WTC11 (cell line): ENCODE measurements at places on chromosomes 7 and 10. TPM values are rescaled to one million over a fixed set of nuclear protein-coding genes. Genes with fewer than 3 reads are reported as not detected.

GRCh38 chr10:12061124-12061523 lies 7.6 kb upstream of the DHTKD1 start:
- no peak for DNase-seq

- DNase-seq = no peak
Observed at GRCh38 chr7:151117565-151117964, 31.3 kb downstream of the AGAP3 start.

GRCh38 chr10:30816159-30816819 lies 186.7 kb upstream of the LYZL2 start:
- no peak for DNase-seq

- no peak for DNase-seq
Observed at GRCh38 chr7:139360948-139361307, 1.2 kb downstream of the LUC7L2 start.

DNA sequence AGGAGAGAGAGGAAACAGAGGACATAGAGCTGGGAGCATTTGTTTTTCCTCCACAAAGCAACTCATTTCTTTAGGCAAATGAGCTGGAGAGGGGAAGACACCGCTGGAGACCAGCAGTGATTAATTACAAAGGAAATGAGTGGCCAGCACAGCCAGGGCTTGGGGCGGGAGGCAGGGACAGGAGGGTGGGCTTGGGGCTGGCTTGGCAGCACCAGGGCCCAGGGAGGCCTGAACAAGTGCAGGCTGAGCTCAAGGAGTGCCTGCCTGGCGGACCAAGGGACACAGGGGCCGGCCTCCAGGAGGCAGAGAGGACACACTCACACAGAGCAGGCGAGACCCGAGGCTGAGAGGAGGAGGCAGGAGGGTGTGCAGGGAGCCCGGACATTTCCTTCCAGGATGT lies 149.0 kb upstream of the UNC5B start:
- DNase-seq = no peak

DNA sequence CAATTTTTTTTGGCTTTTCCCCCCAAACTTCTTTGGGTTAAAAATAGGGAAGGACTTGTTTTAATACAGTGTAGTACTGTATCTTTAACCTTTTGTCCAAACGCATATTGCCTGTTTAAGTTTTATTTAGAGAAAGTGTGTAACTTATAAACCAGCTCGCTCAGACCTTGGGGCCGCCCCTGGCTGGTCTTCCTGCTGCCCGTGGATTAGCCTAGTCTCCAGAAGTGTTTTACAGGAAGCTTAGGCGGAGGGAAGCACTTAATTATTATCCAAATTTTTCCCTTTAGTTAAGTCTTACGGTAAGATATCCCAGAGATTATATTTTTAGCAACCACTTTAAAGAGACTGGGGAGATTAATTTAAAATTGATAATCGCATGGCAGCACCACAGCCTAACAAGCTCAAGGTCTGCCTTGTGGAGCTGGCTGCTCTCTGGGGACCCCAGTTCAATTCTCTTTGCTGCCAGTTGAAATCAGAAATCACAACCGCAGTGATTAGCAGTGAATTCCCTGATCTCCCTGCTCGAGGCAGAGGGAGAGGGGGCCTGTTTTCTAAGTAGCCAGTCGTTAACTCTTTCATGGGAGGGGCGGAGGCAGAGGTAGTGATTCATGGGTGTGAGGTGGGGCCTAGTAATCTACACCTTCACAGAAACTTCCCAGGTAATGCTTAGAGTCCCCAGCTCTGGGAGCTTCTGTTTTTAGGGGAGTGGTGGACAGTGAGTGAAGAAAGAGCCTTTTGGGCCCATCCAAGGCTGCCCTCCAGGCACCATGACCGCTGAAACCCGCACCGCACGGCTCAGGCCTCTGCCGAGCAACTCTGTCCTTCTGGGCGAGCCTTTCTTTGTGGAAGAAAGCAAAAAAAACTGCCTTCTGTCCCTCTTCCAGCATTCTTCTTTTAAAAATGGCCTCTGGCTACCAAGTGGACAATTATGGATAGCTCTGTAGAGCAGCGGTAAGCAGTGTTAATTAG lies 548.7 kb upstream of the GALNT17 start:
- DNase-seq = no peak

- DNase-seq = no peak
Observed at GRCh38 chr7:104814671-104815400, 199.2 kb upstream of the KMT2E start.

DNA sequence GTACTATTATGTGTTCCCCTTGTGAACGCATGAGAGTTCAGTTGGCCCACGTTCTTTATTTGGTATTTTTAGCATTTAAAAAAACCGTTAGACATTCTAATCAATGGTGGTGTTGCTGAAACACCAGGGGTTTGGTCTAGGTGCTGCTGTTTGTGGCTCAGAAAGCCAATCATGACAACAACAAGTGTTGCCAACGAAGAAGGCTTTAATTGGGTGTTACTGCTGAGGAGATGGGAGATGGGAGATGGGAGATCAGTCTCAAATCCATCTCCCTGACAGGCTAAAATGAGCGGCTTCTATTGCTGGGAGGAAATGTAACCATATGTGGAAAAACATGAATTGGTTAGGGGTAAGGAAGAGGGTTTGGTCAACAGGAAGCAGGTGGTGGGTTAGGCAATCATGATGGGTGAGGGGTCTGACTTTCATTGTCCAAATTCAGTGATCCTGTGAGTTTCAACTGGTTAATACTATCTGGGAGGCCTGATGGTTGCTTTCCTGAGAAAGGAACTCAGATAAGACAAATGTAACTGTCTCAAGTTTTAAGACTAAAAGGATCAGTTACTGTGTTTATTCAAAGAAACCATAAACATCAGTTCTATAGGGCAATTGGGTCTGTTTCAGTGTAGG lies 4.6 kb upstream of the ZNF425 start:
- no peak for DNase-seq

DNA sequence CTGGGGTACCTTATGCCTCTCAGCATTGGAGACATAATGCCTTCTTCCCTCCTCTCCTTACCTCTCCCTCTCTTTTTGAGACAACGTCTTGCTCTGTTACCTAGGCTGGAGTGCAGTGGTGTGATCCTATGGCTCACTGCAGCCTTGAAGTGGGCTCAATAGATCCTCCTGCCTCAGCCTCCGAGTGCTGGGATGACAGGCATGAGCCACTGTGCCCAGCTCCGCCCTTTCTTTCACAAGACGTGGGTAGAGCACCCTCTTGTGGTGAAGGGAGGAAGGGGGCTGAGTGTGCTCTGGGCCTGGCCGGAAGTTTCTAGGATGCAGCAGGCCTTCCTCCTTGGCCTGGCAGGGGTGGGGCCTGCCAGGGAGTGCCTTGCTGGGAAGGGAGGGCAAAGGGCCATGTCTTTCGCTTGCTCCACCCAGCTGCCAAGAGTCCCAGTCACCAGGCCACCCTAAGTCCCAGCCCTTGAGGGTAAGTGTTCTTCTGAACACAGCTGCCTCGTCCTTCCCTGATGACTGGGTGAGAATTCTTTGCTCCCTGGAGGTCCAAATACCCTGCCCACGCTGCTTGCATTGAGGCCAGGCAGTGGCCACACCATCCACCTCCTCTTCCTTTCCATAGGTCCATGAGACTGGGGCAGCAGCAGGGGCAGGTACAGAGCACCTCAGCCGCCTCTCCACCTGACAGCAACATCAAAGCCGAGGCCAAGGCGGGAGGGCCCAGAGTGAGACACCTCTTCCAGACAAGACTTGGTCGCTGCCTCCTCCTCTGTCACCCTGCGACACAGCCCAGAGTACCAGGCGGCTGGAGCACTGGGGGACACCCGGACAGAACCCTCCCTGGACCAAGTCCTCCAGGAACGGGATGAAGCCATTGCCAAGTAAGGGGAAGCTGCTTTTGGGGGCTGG lies 3.7 kb downstream of the ABHD11 start:
- peak; percentile 89 for DNase-seq

DNA sequence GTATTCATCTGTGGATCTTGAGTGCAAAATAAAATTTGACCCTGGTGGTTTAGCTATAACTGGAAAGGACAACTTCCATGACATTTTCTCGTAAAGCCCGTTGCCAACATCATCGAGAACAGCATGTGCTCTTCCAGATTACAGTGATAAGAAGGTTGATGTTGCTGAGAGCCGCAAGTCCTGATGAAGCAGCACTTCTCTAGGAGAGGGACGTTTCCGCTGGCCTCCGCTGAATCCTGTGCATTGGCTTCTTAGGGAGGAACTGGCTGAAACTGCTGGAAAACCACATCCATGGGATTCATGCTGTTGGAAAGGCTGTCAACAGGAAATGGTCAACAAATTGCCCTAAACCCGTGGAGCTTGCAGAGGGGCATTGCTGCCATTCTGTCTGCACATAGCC lies 21.4 kb upstream of the ABCB5 start:
- DNase-seq = no peak

- no peak for DNase-seq
Observed at GRCh38 chr7:50508471-50508943, 56.7 kb downstream of the DDC start.

DNA sequence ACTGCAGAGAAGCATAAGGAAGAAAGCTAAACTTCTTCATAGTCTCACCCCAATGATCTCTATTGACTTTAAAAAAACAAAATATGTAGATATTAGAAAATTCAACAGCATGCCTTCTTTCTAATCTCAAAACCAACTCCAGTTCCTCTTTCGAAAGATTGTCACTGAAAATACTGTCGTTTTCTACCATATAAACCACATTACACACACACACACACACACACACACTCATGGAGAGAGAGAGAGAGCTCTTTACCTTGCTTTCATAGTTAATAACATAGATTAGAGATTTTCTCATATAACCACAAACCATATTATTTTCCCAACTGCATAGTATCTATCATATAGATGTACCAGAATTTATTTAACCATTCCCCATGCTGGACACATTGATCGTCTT lies 296.2 kb upstream of the MGMT start:
- DNase-seq = no peak

- DNase-seq = no peak
Observed at GRCh38 chr10:97078938-97079445, 106.8 kb downstream of the SLIT1 start.

The SIRT1 gene
- 51.3 to 55.5 TPM (median 53.9 TPM) in 3 replicates for total RNA-seq

The STN1 gene
- total RNA-seq = 13.9 to 18.7 TPM (median 15.0 TPM) in 3 replicates

The GCK gene
- total RNA-seq = 3.3 to 5.1 TPM (median 4.5 TPM) in 3 replicates

The PLAU gene
- total RNA-seq = 15.0 to 18.0 TPM (median 16.2 TPM) in 3 replicates

The RELN gene
- 0.20 to 0.53 TPM (median 0.44 TPM) in 3 replicates for total RNA-seq

The RTKN2 gene
- 16.7 to 20.5 TPM (median 16.8 TPM) in 3 replicates for total RNA-seq

The PRXL2A gene
- total RNA-seq = 46.6 to 56.5 TPM (median 52.4 TPM) in 3 replicates

The HOXA9 gene
- total RNA-seq = not detected in 3 replicates

The EBF3 gene
- total RNA-seq = 1.1 to 1.2 TPM (median 1.1 TPM) in 3 replicates

The HABP2 gene
- 0.09 to 0.18 TPM (median 0.09 TPM) in 3 replicates for total RNA-seq
